GM23248 (cell line): ENCODE measurements at places on chromosomes 4 and X. TPM values are rescaled to one million over a fixed set of nuclear protein-coding genes. Genes with fewer than 3 reads are reported as not detected.
A peak's percentile ranks its signal among the peaks of the same experiment; 100 is the strongest.

- no peaks in the 10 kb centered on the region for H3K27me3 ChIP-seq
- H3K36me3 ChIP-seq: no peaks in the 10 kb centered on the region
- H3K27ac ChIP-seq: peak overlapping the region; percentile 15; the same call in 1 of the 2 replicates
- H3K4me1 ChIP-seq: peaks cover 12% of the 10 kb centered on the region
- peak; percentile 90 for DNase-seq
- no peak overlapping the region for H3K4me3 ChIP-seq
These were observed 261.9 kb downstream of the CBLL2 start for GRCh38 chrX:22534643-22535042.

DNA sequence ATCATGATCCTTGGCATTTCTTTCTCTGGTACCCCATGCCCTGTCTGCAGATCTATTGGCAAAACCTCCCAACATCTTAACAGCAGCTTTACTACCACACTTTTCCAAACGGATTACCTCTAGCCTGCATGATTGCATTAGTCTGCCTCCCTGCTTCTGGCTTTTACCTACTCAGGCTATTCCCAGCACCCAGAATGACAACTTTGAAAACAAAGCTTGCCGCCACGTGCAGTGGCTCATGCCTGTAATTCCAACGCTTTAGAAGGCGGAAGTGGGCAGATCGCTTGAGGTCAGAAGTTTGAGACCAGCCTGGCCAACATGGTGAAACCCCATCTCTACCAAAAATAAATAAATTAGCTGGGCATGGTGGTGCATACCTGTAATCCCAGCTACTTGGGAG is 60.2 kb downstream of the UBE2K start:
- no peaks in the 10 kb centered on the region for H3K27me3 ChIP-seq
- no peak for DNase-seq
- no peaks in the 10 kb centered on the region for H3K4me1 ChIP-seq
- H3K4me3 ChIP-seq: no peak overlapping the region

- 0 out of 2 replicates have a peak, but pooled peaks cover 5% of the 10 kb centered on the region for H3K4me1 ChIP-seq
- H3K4me3 ChIP-seq: no peak overlapping the region
- no peak overlapping the region for H3K27ac ChIP-seq
- DNase-seq: peak; percentile 10
- H3K36me3 ChIP-seq: no peaks in the 10 kb centered on the region
These were observed 45.8 kb downstream of the HDAC8 start for GRCh38 chrX:72526534-72527508.

DNA sequence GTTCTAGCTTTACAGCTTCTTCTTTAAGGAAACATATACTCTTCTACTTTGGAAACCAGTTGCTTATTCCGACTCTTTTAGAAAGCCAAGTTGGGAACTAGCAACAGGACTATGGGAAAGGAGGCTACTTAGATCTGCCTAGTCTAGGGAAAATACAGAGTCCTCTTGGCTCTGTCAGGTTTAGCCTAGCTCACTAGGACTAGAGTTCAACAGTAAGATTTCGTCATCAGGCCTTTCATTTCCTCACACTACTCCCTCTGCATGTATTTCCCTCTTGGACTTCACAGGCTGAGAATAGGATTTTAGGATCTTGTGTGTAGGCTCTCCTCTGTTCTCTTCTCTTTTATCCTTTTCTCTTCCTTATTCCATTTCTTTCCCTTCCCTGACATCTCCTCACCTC is 409.8 kb downstream of the AR start:
- H3K4me1 ChIP-seq: no peaks in the 10 kb centered on the region
- no peak overlapping the region for H3K27ac ChIP-seq
- no peak overlapping the region for H3K4me3 ChIP-seq
- no peak for DNase-seq

- H3K4me3 ChIP-seq: no peak overlapping the region
- peaks cover 8% of the 10 kb centered on the region; the same call in 1 of the 2 replicates for H3K4me1 ChIP-seq
- H3K27me3 ChIP-seq: no peaks in the 10 kb centered on the region
- H3K36me3 ChIP-seq: no peaks in the 10 kb centered on the region
These were observed 318.7 kb downstream of the PCDH18 start for GRCh38 chr4:137213372-137214173.

DNA sequence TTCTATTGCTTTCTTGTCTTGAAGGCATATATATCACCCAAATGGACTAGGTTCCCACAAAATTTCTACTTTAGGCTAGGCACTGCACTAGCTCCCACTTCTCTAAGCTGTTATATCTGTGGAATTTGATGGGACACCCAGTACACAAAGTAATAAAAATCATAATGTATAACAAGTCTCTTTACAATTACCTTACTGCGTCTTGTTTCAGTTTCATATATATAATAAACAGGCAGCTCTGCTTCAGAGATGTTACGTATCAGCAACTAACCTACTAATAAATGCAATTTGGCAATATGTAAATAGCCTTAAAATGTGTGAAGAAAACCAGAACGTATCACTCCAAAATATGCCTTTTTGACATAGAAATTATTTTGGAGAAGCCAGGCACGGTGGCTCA is 42.0 kb upstream of the UGDH start:
- DNase-seq: no peak
- no peak overlapping the region for H3K4me3 ChIP-seq
- no peak overlapping the region for H3K27ac ChIP-seq

DNA sequence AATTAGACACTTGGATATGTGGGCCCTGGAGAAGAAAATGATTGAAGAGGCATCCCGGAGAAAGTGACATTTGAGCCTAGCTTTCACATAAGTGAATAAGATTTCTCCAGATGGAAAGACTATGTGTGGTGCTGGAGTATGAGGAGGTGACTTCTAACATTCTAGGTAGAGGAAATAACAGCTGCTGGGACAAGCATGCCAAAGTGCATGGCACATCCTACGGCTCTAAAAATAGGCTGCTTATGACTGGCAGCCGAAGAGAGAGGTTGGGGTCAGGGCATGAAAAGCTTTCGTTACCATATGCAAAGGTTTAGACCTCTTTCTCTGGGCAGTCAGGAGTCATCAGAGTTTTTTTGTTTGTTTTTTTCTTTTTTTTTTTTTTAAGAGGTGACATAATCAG is 142.0 kb downstream of the SOX3 start:
- no peaks in the 10 kb centered on the region for H3K27me3 ChIP-seq
- no peak overlapping the region for H3K27ac ChIP-seq
- DNase-seq: no peak
- H3K4me3 ChIP-seq: no peak overlapping the region
- no peaks in the 10 kb centered on the region for H3K4me1 ChIP-seq

DNA sequence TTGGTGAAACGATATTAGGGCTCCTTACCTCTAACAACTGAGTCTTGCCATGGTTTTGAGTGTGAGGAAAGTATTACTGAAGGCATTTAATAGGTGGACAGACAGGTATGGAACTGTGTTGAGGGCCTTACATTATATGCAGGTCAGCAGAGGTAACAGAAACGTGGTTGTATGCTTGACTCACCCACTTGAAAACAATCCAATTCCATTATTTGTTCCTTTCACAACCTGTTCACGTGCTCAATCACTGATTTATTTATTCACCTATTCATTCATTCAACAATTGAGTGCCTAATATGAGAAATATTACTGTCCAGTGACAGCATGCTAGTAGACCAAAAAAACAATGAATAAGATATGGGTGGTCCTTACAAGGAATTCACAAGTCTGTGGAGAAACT is 33.3 kb upstream of the PPARGC1A start:
- H3K4me1 ChIP-seq: no peaks in the 10 kb centered on the region
- H3K27me3 ChIP-seq: peaks cover 15% of the 10 kb centered on the region
- no peak for DNase-seq
- no peak overlapping the region for H3K4me3 ChIP-seq

GRCh38 chr4:7799736-7800135 is 139.9 kb downstream of the AFAP1 start:
- DNase-seq: no peak
- no peak overlapping the region for H3K27ac ChIP-seq
- H3K36me3 ChIP-seq: peaks cover 60% of the 10 kb centered on the region
- H3K4me1 ChIP-seq: peaks cover 16% of the 10 kb centered on the region

DNA sequence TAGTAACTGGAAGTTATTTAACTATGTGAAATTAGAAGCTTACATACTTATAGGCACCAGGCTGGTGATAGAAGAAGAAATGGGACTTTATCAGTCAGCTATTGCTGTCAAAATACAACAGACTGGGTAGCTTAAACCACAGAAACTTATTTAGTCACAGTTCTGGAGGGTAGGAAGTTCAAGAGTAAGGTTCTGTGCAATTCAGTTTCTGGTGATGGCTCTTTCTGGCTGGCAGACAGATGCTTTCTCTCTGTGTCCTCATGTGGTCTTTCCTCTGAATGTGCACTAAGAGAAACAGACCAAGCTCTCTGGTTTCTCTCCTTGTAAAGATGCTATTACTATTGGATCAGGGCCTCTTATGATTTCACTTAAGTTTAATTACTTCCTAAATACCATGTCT is 92.1 kb upstream of the ANKRD50 start:
- no peaks in the 10 kb centered on the region for H3K4me1 ChIP-seq
- no peaks in the 10 kb centered on the region for H3K27me3 ChIP-seq
- no peaks in the 10 kb centered on the region for H3K36me3 ChIP-seq
- H3K27ac ChIP-seq: no peak overlapping the region

GRCh38 chr4:98283219-98284189 is 22.3 kb downstream of the RAP1GDS1 start:
- peaks cover 11% of the 10 kb centered on the region for H3K4me1 ChIP-seq
- H3K4me3 ChIP-seq: no peak overlapping the region
- 0 out of 2 replicates have a peak overlapping the region, but pooled peaks have one; percentile 3 for H3K27ac ChIP-seq
- H3K36me3 ChIP-seq: no peaks in the 10 kb centered on the region
- no peaks in the 10 kb centered on the region for H3K27me3 ChIP-seq

- H3K4me1 ChIP-seq: no peaks in the 10 kb centered on the region; the same call in 1 of the 2 replicates
- H3K4me3 ChIP-seq: no peak overlapping the region
- no peak for DNase-seq
- H3K27me3 ChIP-seq: no peaks in the 10 kb centered on the region
- H3K27ac ChIP-seq: no peak overlapping the region
These were observed 27.7 kb upstream of the MOB1B start for GRCh38 chr4:70874268-70875156.

DNA sequence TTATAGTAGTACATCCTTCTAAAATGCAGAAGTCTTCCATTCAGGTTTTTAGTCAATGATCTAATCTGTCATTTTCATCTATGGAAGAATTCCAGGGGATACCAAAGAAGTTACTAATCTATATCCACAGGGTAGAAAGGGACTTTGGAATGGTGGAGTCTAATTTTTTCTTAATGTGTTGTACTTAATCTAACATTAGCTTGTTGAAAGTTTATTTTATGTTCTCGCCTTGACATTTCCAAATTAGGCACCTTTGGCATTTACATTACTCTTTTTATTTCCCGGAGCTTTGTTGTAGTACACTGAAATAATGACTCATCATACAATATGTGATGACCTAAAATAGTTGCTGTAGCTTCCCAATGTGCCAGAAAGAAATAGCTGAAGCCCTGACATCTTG is 91.5 kb downstream of the HTR2C start:
- peaks cover 6% of the 10 kb centered on the region; the same call in 1 of the 2 replicates for H3K4me1 ChIP-seq
- DNase-seq: peak; percentile 66
- H3K4me3 ChIP-seq: no peak overlapping the region
- H3K36me3 ChIP-seq: no peaks in the 10 kb centered on the region
- H3K27ac ChIP-seq: no peak overlapping the region
- H3K27me3 ChIP-seq: no peaks in the 10 kb centered on the region; the same call in 1 of the 2 replicates

- no peaks in the 10 kb centered on the region for H3K36me3 ChIP-seq
- H3K27ac ChIP-seq: no peak overlapping the region
- DNase-seq: no peak
- no peaks in the 10 kb centered on the region for H3K4me1 ChIP-seq
These were observed 4.9 kb downstream of the GSX2 start for GRCh38 chr4:54104907-54105306.

- no peaks in the 10 kb centered on the region for H3K27me3 ChIP-seq
- no peak for DNase-seq
- no peak overlapping the region for H3K4me3 ChIP-seq
- peaks cover 3% of the 10 kb centered on the region; the same call in 1 of the 2 replicates for H3K4me1 ChIP-seq
- no peak overlapping the region for H3K27ac ChIP-seq
These were observed 6.8 kb upstream of the SOWAHB start for GRCh38 chr4:76904646-76905190.

DNA sequence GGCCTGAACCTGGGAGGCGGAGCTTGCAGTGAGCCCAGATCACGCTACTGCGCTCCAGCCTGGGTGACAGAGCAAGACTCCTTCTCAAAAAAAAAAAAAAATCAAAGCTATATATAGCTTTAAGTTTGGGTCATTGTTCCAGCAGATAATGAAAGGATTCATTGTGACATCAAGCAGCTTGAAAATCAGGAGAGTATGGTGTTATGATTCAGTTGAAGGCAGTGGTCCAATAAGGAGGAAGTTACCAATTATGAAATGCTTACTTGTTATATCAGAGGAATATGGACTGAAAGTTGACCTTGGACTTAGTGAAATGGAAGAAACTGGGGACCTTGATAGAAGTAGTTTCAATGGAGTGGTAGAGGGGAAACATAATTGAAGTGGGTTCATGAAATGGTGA is 140.4 kb upstream of the MAD2L1 start:
- H3K27ac ChIP-seq: no peak overlapping the region
- H3K27me3 ChIP-seq: no peaks in the 10 kb centered on the region
- no peaks in the 10 kb centered on the region for H3K4me1 ChIP-seq

- no peaks in the 10 kb centered on the region; the same call in 1 of the 2 replicates for H3K36me3 ChIP-seq
- no peak overlapping the region for H3K4me3 ChIP-seq
- no peaks in the 10 kb centered on the region for H3K27me3 ChIP-seq
- DNase-seq: peak; percentile 92
- H3K4me1 ChIP-seq: peaks cover 24% of the 10 kb centered on the region
These were observed 74.2 kb downstream of the PPA2 start for GRCh38 chr4:105399532-105400161.

DNA sequence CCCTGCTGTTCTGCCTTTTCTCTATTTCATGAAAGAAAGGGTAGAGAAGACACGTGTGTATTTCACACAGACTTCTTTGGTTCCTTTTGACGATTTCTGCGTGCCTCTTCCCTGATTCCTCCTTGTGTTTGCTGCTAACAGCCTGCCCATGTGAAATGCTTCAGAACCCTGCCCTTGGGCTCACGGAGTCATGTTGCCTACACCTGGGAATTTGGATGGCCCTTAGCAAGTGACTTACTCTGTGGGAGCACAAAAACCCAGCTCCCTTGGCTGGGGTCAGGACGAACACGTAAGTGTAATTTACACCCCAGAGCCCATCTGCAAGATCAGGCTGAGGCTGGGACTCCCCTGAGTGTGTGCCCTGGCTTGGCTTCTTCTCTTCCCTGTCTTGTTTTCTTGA is 220.3 kb upstream of the BCOR start:
- no peaks in the 10 kb centered on the region for H3K27me3 ChIP-seq
- no peak for DNase-seq
- no peaks in the 10 kb centered on the region for H3K36me3 ChIP-seq
- no peak overlapping the region for H3K4me3 ChIP-seq
- no peaks in the 10 kb centered on the region for H3K4me1 ChIP-seq
- no peak overlapping the region for H3K27ac ChIP-seq

GRCh38 chr4:122542411-122543236 is 78.2 kb downstream of the IL21 start:
- H3K4me3 ChIP-seq: no peak overlapping the region
- no peaks in the 10 kb centered on the region for H3K27me3 ChIP-seq
- H3K4me1 ChIP-seq: peaks cover 25% of the 10 kb centered on the region
- no peaks in the 10 kb centered on the region for H3K36me3 ChIP-seq
- DNase-seq: peak; percentile 69

The VCX3A gene
- polyA plus RNA-seq: not detected in 2 replicates

The ETDB gene
- not detected in 2 replicates for polyA plus RNA-seq

The KLHL4 gene
- not detected in 2 replicates for polyA plus RNA-seq

The FAM156B gene
- 17.1 and 22.6 TPM in 2 replicates for polyA plus RNA-seq

The DMP1 gene
- polyA plus RNA-seq: not detected in 2 replicates

The HDX gene
- 3.3 and 3.8 TPM in 2 replicates for polyA plus RNA-seq

The GAGE12J gene
- not detected in 2 replicates for polyA plus RNA-seq

The CSAG1 gene
- 0.24 TPM in 1 of 2 replicates, not detected in the other for polyA plus RNA-seq

The ARR3 gene
- polyA plus RNA-seq: not detected in 2 replicates

The BCORL1 gene
- 4.4 and 6.0 TPM in 2 replicates for polyA plus RNA-seq

The TCEAL5 gene
- not detected in 2 replicates for polyA plus RNA-seq

The RRH gene
- polyA plus RNA-seq: not detected in 2 replicates

The PROM1 gene
- polyA plus RNA-seq: not detected in 2 replicates

The JCHAIN gene
- polyA plus RNA-seq: 4.7 and 4.9 TPM in 2 replicates
